Left lung (tissue), 14 donors: ENCODE measurements at places on chromosomes 11 and 22. TPM values are rescaled to one million over a fixed set of nuclear protein-coding genes. Genes with fewer than 3 reads are reported as not detected.

DNA sequence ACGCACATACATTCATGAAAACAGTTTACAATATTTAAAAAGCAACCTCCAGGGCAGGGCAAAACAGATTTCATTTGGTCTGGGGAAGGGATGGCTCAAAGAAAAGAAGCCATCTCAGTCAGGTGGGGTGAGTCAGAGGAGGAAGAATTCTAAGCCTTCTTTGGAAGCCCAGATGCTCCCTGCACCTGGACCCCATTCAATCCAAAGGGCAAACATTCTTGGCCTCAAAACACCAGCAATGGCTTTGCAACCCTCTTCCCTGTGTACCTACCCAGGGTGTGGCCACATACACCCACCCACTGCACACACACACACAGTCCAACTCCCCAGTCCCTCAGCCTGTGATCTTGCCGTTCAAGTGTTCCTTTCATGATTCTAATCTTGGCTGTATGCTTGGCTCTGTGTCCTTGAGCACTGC, 2.0 kb downstream of the KCNE3 start:
- DNase-seq, result no peak

- no peak for DNase-seq
Observed at GRCh38 chr11:119878990-119879389, 150.0 kb upstream of the NECTIN1 start.

GRCh38 chr22:42275970-42276369, 5.5 kb upstream of the TCF20 start:
- DNase-seq, result no peak

SCGB1A1 gene
- 22.3 TPM for polyA plus RNA-seq

GRCh38 chr22:32803738-32804435, 2.4 kb downstream of the TIMP3 start:
- no peak for DNase-seq

OR6A2 gene
- polyA plus RNA-seq, result not detected

DNA sequence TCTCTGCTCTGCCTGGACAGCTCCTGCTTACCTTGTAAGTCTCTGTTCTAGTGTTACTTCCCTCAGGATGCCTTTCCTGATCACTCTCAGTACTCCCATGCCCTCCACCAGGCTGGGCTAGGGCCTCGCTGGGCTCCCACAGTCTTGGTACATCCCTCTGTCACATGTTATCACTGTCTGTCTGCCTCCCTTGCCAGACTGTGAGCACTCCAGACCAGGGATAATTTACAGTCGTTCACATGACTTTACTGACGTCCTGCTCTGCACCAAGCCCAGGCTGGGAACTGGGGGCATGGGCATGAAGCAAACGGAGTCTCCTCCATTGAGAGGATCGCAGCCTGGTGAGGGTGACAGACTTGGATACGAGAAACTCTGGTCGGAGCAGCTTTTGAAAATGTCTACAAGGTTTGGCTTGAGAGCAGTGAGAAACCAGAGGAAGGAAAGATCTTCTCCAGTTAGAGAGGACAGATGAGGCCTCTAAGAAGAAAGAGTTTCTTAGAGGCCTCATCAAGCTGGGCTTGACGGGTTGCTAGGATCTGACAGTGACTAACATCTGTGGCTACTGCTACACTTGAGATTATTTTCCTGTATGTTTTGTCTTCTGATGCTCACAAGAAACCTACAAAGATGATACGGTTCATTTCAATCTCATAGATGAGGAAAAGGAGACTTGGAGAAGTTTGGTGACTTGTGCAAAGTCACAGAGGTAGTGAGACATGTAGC, 12.5 kb downstream of the USP35 start:
- DNase-seq, result no peak

- no peak for DNase-seq
Observed at GRCh38 chr22:48541401-48542098, 1286.1 kb downstream of the BRD1 start.

DNA sequence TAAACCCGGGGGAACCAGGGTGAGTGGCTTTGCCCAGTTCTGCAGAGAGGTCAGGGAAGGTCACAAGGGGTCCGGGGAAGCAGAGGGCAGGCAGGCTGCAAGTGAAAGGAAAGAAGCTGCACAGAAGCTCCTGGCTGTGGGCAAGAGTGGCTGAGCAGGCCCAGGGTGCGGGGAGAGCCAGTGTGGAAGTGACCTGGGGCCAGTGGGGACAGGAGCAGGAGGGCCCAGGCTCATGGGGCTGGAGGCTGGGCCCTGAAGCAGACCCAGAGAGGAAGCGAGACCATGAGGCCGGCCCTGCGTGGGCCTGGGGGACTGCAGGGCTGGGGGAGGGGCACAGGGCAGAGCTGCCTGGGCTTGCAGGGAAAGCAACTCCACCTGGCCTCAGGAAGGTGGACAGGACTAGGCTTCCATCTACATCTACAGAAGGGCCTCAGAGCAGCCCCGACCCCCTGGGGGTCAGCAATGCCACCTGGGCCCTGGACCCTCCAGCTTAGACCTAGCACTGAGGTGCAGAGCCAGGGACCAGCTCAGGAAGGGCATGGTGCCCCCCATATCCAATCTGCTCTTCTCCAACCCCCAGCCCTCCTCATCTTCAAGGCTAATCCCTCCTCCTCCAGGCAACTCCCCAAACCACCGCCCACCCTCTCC, 11.6 kb downstream of the IGF2 start:
- no peak for DNase-seq

DNA sequence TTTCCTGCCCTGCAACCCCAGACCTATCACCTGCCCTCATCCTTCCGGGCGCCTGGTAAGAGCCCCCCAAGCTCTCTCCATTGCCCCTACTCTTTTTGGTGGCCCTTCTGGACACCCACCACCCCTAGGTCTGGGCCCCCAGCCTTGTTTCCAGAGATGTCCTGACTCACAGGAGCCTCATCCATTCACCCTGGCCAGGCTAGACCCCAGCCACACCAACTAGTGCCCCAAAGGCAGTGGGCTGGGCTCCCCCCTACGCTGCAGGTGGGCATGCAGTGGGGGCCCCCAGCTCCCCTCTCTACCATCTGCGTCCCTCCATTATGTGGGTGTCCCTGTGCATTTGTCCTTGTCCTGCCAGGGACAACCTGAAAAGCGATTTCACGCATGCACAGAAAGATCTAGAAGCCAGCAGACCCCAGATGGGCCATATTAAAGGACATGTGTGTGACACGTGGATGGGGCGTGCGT, 1.4 kb downstream of the MRGPRF start:
- no peak for DNase-seq

ASPHD2 gene
- polyA plus RNA-seq, result 0.64 TPM

HPX gene
- polyA plus RNA-seq, result 6.5 TPM

GRCh38 chr22:38824585-38824984, 19.2 kb downstream of the NPTXR start:
- DNase-seq, result no peak

DNA sequence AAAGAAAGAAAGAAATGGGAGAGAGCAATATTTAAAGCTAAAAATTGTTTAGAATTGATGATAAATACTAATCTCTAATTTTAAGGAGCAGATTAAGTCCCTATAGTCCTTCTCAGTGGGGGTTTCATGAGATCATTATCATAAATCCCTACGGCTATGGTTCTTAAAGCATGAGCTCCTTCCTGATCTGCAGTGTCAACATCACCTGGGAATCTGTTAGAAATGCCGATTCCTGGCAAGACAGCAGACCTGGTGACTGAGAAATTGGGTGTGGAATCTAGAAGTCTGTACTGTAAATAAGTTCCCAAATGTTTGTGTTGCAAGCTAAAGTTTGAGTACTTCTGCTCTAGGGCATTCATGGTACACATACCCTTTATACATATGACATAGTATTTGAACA, 12.6 kb downstream of the HIKESHI start:
- DNase-seq, result no peak

DNA sequence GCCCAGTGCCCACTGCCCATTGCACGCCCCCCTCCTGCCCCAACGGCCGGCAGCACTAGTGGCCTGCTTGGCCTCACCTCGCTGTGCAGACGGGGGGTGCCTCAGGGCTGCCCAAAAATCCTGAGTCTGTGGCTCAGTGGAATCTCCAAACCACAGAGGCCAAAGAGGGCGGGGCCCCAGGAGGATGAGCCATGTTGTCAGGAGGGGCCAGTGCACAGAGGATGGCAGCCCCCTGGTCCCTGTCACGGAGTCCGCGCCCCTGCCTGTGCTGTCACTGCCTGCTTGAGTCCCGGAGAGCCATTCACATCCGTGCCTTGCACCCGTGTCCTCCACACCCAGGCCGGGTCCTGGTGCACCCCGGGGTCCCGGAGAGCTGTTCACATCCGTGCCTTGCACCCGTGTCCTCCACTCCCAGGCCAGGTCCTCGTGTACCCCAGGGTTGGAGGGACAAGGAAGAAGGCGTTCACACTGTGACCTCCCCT, 36.4 kb upstream of the MUC5AC start:
- no peak for DNase-seq

SCUBE1 gene
- 1.4 TPM for polyA plus RNA-seq

- DNase-seq, result no peak
Observed at GRCh38 chr11:132311703-132312102, 941.3 kb downstream of the NTM start.

DNA sequence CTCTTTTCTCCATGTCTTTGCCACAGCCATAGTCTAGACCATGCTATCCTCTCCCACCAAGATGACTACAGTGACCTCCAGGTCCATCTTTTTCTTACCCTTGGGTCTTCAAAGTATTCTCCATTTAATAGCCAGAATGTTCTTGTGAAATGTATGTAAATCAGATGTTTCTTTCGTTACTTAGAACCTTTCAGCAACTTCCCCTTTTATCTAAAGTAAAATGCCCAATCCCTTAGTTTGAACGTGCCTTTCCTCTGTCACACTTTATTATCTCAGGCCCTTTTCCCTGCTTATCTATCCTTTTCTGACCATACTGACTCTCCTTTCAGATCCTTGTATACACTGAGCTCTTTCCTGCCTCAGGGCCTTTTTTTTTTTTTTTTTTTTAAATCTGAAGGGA, 17.9 kb downstream of the RBM4B start:
- no peak for DNase-seq

GLYAT gene
- 0.42 TPM for polyA plus RNA-seq

PLA2G3 gene
- polyA plus RNA-seq, result 0.14 TPM

- peak; percentile 48 for DNase-seq
Observed at GRCh38 chr11:14537134-14537599, 17.0 kb upstream of the PSMA1 start.

DNA sequence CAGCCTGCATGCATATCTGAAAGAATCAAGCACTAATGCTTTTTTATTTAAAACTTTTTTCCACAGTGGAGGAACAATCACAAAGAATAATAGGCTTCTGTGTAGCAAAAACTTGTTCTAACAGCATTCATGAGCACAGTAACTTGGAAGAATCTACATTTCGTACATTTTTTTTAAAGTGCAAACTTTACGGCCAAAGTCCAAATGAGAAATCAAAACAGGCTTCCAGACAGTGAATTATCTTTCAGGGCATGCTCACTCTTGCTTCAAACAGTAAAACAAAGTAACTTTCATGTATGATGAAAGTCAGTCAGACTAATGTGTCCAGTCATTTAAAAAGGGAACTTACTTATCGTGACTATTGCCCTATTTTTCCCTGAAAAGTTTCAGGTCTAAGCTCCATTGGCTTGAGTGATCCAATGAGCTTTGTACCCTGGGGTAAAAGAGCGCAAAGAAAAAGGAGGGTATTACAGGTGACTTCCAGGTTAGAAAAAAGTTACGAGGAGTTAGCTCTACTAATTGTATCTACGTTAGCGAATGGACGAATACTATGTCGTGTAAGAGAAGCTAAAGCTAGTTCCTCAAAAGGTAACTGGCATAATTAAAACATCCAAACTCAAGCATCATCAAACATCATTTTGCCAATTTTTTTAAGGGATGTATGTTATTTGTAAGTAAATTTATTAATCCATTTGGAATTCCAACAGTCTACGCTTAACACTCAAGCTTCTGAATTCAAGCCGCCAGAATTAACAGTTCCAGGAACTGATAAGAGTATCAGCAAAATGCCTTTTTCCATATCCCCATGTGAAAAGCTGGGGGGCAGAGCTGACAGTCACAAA, 1.7 kb downstream of the PICALM start:
- DNase-seq, result no peak

GRCh38 chr11:61766353-61766841, 14.0 kb downstream of the MYRF start:
- DNase-seq, result no peak

APOL4 gene
- polyA plus RNA-seq, result 16.2 TPM

GRCh38 chr11:100635194-100635593, 51.9 kb upstream of the ARHGAP42 start:
- no peak for DNase-seq

GRK3 gene
- polyA plus RNA-seq, result 23.8 TPM

DNA sequence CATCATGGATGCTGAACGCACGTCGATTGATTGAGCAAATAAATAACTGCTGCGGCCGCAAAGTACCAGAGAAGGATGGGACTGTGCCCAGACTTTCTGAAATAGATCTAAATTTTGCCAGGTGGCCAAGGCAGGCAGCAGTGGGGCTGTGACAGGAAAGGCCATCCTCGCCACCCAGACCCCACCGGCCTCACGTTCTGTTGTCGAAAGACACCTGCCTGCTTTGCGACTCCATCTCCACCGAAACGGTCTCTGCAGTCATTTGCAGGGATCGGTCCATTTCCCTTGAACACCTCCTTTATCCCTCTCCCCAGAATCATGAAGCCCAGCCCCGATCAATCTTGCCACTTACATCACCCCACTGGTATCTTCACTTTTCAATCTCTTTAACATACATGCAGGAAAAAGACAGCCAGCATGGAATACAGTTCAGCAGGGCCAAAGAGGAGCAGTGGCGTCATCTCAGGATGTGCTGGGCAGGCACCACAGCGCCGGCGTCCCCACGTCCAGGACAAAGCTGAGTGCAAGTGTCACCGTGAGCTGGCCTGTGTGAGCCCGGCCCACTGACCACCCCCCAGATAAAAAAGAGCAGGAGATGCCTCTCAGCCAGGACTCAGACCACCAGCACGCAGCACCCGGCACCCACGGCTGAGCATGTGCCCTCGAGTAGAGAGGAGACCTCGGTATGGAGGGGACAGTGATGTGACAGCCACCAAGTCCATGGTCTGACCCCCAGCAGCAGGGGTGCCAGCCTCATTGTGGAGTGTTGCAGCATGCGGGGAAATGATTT, 610.3 kb downstream of the TBC1D22A start:
- DNase-seq, result no peak

DNA sequence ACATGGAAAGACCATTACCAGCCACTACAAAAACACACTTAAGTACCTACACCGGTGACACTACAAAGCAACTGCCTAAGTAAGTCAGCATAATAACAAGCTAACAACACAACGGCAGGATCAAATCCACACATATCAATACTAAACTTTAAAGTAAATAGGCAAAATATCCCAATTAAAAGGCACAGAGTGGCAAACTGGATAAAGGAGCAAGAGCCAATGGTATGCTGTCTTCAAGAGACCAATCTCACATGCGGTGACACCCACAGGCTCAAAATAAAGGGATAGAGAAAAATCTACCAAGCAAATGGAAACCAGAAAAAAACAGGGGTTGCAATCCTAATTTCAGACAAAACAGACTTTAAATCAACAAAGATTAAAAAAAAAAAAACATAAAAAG, 261.5 kb upstream of the TENM4 start:
- no peak for DNase-seq

DNA sequence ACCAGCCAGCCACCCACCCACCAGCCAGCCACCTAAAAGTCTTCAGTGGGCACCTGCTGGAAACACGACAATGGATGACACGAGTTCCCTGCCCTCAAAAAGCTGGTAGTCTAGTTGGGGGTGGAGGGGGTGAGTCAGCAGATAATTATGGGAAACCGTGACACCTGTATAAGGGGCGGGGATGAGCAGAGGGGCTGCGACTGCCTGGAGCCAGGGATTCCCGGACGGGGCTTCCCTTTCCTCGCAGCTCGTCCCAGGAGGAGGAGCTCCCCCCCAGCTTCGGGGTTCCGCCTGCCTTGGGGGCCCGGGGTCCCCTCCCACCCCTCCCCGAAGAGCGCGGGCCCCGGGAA, 2.3 kb upstream of the RTN4RL2 start:
- no peak for DNase-seq

GRCh38 chr11:108576523-108576922, 17.0 kb downstream of the EXPH5 start:
- DNase-seq, result no peak
